NCI-H446 treated with DMSO at 0.1 percent for 48 hours (cell line): ENCODE measurements at places on chromosomes 5 and 9.

GRCh38 chr9:115261656-115262081 is 143.7 kb upstream of the TNC start:
- DNase-seq = no peak

GRCh38 chr9:109143881-109144562 is 23.0 kb downstream of the FRRS1L start:
- no peak for DNase-seq

DNA sequence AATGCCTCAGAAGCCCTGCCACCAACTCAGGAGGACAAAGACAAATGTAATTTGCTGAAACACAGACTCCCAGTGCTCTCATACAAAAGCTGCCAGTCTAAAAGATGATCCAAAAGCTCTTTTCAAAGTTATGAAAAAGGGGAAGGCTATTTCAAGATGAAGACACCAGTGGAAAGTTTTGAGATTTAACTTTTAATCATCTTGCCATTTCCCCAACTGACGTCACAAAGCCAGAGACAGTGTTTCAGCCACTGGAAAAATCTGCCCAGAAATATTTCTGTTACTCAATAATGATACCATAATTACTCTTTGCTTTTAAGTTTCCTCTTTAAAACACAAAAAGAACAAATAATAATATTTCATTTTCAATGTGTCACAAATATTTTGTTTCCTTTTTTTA is 20.9 kb downstream of the ENG start:
- no peak for DNase-seq

DNA sequence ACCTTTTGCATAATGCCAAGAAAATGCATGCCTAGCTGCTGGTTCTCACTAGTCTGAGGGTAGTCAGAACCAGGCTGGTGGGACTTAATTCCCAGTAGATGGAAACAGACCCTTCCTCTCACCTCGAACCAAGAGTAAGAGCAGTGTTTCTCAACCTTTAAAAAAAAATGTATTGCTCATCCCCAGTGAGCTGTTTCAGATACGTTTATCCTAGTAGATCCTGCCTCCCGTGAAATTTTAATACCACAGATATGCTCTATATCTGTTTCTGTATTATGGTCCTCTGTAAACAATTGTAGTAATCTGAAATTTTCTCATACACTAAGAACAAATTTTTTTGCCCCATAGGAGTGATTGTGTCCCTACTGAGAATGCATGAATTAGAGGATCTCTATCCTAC is 86.2 kb downstream of the TEK start:
- no peak for DNase-seq

DNA sequence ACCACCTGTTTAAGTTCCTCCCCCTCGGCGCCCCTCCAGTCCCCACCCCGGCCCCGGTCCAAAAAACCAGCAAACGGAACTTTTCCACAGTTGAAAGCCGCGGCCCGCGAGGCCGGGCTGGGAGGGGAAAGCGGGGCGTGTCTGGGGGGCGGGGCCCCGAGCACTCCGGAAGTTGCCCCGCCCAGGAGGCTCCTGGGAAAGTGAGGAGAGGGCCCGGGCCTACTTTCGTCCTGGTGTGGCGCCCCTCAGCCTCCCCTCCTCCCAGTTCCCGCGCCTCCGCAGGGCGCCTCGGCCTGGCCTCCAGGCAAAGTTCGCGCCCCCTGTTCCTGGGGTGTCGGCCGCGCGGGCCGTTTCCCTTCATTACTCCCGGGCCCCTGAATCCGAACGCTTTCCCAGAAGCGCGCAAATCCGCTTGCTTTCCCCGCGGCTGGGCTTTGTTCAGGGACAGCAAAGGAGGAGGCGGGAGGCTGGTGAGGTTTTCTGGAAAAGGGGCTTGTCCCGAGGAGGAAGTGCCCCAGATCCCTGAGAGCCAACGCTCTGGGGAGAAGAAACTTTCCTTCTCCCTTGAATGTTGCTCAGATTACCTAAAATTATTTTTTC is 4.5 kb upstream of the DMRT3 start:
- no peak for DNase-seq

DNA sequence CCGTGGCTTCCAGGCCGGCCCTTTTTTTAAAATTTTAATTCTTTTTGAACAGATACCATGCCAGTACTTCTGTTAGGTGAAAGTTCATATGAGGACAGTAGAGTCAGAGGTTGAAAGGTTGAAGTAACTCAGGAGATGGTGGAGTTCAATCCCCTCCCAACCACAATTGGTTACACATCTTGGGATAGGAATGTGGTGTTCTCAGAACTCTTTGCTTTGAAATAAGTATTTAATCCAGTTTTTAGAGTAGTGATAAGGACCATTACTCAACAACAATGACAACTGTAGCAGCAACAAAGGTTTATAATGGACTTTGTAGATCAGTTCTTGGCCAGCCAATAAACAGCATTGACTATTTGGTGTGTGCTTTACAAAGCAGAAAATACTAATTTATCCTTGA is 116.0 kb downstream of the ARHGAP26 start:
- DNase-seq = no peak

GRCh38 chr9:26033336-26033735 is 355.1 kb upstream of the TUSC1 start:
- DNase-seq = no peak

- no peak for DNase-seq
Measured at GRCh38 chr5:172482156-172483020, 28.1 kb upstream of the SH3PXD2B start.

GRCh38 chr5:158303275-158303674 is 444.3 kb upstream of the CLINT1 start:
- no peak for DNase-seq

DNA sequence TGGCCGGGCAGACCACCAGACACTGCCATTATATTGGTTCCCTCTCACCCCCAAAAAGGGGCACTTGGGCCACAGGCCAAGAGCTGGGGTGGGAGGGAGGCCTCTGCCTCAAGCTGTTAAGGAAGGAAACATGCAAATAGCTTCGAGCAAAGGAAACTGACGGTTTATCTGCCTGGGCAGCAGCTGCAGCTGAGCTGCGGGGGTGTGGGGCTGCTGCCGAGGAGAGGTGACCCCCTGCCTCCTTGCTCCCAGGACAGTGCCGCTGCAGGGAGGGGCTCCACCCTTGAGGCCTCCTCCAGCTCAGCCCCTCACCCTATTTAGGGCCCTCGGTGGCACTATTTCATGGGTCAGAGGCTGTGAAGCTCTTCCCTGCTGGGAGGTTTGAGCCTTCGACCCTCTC is 789 bp downstream of the DOK3 start:
- DNase-seq = no peak

- DNase-seq = no peak
Measured at GRCh38 chr9:77763566-77763965, 115.4 kb upstream of the GNA14 start.

GRCh38 chr5:180140571-180140970 is 68.4 kb downstream of the RASGEF1C start:
- DNase-seq = no peak

GRCh38 chr9:124411514-124412227 is 3.6 kb downstream of the PSMB7 start:
- no peak for DNase-seq

- peak; percentile 60 for DNase-seq
Measured at GRCh38 chr9:9912459-9912858, 700.3 kb downstream of the PTPRD start.

GRCh38 chr5:180050121-180050940 is 21.2 kb downstream of the RNF130 start:
- no peak for DNase-seq

- no peak for DNase-seq
Measured at GRCh38 chr5:43019291-43019613, 20.9 kb downstream of the ANXA2R start.

DNA sequence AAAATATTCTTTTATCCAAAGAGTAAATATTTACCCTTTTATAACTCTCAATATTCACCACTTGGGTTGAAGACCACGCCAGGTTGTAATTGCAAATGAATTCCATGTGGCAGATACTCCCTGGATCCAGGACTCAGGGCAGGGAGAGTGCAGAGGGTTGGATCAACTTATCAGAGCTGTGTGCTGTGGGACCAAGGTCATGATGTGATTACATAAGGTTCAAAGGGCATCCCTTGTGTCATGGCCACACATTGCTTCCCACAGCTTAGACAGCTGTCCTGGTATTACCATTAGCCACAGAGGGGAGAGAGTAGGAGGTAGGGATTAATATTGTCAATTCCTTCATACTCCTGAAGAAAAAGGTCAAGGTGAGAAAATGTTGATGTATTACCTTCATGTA is 133.9 kb downstream of the JAKMIP2 start:
- no peak for DNase-seq

GRCh38 chr5:78758169-78758839 is 109.7 kb upstream of the LHFPL2 start:
- DNase-seq = no peak

- DNase-seq = no peak
Measured at GRCh38 chr5:115379622-115380344, 83.3 kb upstream of the CCDC112 start.

DNA sequence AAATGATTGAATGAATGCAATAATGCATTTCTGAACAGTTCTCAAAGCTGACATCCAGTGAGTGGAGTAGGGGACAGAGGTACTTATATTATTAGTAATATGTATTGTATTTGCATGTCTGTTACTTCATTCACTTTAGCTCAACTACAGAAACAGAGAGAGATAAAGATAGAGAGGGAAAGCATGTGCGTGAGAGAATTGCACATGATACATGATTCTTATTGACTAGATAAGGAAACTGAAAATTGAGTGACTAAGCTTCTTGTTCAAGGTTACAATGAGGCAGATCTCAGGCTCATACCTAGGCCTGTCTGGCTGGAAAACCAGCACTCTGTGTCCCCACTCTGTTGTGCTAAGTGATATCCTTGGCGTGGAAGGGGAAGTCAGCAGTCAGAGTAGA is 337.7 kb upstream of the KLF4 start:
- DNase-seq = no peak

DNA sequence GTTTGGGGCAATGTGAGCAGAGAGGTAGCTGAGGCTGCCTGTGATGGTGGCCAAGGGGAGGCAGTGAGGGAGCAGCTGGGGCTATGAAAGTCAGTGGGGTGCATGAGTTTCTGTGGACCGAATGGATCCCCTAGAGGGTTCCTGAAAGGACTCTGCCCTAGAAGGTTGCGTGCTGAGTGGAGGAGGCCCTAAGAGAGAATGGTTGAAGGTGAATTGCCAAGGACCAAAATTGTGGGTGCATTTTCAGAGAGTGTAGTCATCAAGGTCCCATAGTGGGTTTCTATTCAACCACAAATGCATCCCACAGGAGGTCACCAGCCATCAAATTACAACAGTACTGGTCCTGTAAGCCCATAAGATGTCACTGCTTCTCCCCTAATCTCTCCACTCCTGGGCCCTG is 298.3 kb downstream of the CDK5RAP2 start:
- no peak for DNase-seq

DNA sequence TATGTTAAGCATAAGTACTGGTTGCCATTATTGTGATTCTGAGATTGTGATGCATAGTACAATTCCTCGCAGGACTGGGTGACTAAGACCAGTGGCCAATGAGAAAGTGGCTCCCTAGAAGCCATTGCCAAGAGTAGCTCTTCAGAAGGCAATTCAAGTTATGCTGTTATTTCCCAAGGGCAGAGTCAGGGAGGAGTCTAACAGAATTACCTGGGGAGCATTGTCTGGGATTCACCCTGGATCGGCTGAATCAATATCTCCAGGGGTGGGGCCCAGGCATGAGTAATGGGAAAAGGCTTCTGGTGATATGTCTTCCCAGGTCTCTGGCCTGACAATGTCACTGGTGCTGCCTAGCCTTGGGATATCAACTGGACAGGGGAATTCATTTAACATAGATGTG is 10.9 kb upstream of the ARHGEF28 start:
- no peak for DNase-seq

GRCh38 chr5:122366501-122366900 is 54.5 kb downstream of the SNCAIP start:
- no peak for DNase-seq

GRCh38 chr9:134066913-134067851 is 644 bp downstream of the BRD3 start:
- no peak for DNase-seq

DNA sequence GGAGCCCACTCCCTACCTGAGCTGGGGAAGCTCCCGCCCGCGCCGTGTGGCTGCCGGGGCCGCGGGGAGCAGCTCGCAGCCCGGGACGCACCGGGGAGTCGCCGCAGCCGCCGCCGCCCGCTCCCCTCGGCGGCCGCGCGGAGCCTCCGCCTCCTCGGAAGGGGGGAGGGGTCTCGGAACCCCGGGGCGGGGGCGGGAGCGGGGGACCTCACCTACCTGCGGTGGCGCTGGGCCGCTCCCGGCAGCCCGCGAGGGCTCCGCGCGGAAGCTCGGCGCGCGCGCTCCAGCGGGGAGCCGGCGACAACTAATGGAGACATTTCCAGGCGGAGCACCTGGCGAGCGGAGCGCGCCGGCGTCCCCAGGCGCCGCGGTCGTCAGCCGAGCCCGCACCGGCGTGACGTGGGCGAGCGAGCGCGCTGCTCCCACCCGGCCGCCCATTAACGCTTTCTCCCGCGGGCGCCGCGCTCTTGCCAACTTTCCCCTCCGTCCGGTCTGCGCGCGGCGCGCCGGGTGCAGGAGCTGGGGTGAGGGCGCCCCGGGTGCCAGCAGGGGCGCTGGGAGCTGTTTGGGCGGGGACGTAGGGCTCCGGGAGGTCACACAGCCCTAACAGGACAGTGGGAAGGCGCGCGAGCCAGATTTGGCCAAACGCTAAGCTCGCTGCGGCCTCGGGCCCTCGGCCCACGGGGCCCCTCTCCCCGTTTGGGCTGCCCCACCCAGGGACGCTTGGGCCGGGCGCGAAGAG is 4.3 kb upstream of the IRX4 start:
- no peak for DNase-seq

- no peak for DNase-seq
Measured at GRCh38 chr5:59559323-59559722, 334.2 kb downstream of the PDE4D start.

- DNase-seq = no peak
Measured at GRCh38 chr5:6642655-6643054, 9.4 kb downstream of the SRD5A1 start.

GRCh38 chr9:128836509-128837145 is 7.0 kb upstream of the SPOUT1 start:
- DNase-seq = no peak

GRCh38 chr9:81591791-81592190 is 97.6 kb downstream of the TLE1 start:
- DNase-seq = no peak

GRCh38 chr5:1497242-1497777 is 26.4 kb downstream of the LPCAT1 start:
- DNase-seq = no peak

GRCh38 chr5:141872496-141873356 is 5.5 kb downstream of the PCDH1 start:
- no peak for DNase-seq

GRCh38 chr9:105354448-105354847 is 93.4 kb upstream of the FSD1L start:
- DNase-seq = no peak
